ENCODE measurements at places on chromosomes 5 and 9.

DNA sequence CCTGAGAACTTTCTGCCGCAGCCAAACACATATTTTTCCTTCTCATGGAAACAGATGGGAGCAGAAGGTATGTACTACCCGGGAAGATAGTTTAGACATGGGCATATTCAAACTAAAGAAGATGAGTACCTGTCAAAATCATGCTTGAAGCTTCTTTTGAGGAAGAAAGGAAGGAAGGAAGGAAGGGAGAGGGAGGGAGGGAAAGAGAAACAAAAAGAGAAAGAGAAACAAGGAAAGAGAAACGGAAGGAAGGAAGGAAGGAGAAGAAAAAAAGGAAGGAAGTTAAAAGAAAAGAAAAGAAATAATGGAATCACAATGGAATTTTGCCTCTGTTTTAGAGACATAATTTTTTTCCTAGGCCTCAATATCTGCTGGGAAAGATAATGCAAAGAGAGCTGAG is 34.6 kb downstream of the EPB41L4A start:
- DNase-seq: no peak

DNA sequence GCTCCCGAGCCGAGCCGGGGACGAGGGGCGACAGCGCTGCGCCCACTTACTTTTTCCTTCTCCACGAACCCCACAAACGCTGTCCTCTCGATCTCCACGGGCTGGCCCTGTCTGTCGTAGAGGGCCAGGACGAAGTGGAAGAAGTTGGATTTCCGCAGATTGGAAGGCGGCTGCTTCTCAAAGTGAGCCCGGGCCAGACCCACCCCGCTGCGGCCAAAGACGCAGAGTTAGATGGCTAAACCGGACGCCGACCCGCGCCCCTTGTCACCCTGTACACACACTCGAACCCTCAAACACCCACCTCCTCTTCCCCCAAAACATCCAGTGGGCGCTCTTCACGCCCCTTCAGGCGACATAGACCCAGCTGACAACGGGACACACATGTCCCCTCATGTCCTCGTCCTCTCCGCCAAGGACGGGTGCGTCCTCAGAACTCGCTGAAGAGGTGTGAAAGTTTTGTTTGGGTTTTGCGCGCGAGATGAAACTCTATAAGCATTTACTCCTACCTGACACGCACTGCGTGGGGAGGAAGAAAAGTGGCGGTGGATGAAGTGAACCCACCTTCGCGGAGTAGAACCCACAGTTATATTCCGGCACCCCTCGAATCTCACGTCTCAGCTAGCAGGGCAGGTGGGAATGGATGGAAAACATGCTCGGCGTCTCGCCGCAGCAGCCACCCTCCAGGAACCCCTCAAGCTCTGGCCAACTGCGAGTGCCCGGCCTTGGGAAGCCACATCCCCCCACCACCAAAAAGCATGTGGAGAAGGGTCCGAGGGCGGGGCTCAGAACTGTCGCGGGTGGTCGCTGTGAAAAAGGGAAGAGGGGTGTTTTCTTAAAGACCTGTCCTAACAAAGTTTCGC is 2.6 kb downstream of the EBF1 start:
- DNase-seq: no peak

DNA sequence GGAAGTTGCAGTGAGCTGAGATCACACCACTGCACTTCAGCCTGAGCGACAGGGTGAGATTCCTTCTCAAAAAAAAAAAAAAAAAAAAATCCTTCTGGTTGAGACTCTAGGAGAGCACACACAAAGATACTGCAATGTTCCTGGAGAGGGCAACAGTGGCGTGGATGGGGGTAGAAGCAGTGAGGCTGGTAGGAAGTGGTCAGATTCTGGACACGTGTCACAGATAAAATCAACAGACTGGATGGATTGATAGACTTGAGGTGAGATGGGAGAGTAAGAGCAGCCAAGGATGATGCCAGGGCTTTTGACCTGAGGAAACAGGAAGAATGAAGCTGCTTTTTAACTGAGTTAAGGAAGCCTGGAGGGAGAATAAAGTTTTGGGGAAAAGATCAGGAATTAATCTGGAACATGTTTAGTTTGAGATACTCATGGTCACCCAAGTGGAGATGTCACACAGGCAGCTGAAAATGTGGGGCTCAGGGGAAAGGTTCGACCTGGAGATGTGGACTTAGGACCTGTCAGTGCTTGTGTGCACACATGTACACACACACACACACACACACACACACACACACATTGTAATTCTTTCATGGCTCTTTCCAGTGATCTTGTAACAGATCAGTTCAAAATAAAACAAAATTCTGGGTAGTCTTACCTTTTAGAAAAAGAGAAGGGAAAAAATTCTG is 88.1 kb downstream of the FANCC start:
- DNase-seq: no peak

- no peak for DNase-seq
Measured at GRCh38 chr9:124502711-124503702, 4.2 kb downstream of the NR5A1 start.

DNA sequence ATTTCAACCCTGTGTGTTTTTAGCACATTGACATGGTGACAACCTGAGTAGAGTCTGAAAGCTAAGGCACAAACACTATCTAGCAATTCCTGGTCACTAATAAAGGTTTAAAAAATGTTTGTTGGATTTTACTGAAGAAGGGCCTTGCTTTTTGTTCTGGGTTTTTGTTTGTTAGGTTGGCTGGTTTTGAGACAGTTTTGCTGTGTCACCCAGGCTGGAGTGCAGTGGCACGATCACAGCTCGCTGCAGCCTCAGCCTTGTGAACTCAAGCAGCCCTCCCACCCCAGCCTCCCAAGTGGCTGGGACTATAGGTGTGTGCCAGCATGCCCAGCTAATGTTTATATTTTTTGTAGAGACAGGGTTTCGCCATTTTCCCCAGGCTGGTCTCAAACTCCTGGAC is 39.0 kb downstream of the PRKACG start:
- DNase-seq: no peak

- DNase-seq: no peak
Measured at GRCh38 chr9:86246752-86247161, 12.7 kb downstream of the C9orf153 start.

GRCh38 chr9:561427-561826 is 280.1 kb upstream of the DMRT1 start:
- DNase-seq: no peak

GRCh38 chr9:89657765-89658164 is 53.0 kb downstream of the GADD45G start:
- no peak for DNase-seq

DNA sequence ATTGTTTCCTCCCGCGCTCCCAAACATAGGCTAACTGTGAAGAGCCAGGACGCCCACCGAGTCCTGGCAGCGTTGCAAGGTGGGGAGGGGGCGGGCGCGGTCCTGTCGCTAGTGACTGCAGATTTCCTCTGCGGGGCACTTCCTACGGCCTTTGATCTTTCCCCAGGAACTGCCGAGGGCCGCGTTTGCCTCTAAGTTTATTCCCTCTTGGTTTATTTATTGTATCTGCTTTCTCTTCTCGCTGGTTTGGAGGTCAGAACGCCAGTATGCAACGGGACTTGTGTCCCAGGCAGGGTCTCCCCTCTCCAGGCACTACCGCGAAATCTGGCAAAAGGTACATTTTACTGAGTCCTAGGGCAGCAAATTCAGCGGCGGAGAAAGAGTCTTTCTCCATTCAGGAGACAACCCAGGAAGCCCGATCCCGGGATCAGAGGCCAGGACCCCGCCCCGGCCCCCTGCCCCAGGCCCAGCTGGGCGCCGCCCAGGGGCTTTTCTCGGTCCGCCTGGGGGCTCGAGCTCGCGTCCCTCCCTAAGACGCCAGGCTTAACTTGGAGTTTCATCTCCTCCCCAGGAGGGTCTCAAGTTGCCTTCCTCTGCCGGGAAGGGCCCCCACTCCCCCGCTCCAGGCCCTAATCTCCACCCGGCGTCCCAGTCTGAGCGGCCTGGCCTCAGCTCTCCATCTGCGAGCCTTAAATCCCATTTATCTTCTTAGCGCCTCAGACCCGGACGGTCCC is 884 bp upstream of the EGFLAM start:
- no peak for DNase-seq

GRCh38 chr5:55758231-55758630 is 20.4 kb downstream of the DDX4 start:
- no peak for DNase-seq

DNA sequence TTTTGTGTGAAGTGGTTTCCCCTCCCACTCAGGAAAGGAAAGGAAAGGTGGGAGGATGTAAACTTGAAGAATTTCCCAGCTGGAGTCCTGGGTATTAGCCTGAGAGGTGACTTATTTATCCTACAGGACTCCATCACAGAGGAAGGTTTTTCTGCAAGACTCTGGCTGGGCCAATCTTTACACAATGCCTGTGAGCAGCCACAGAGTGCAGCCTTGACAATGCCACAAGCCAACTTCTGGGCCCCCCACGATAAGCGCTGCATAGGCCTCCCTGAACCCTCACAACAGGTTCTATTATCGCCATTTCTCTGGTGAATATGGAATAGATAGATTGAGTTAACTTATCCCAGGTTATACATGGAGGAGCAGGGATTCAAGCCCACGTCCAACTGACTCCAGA is 12.4 kb downstream of the TTC39B start:
- no peak for DNase-seq

GRCh38 chr9:71885467-71885866 is 25.5 kb downstream of the ABHD17B start:
- DNase-seq: no peak

DNA sequence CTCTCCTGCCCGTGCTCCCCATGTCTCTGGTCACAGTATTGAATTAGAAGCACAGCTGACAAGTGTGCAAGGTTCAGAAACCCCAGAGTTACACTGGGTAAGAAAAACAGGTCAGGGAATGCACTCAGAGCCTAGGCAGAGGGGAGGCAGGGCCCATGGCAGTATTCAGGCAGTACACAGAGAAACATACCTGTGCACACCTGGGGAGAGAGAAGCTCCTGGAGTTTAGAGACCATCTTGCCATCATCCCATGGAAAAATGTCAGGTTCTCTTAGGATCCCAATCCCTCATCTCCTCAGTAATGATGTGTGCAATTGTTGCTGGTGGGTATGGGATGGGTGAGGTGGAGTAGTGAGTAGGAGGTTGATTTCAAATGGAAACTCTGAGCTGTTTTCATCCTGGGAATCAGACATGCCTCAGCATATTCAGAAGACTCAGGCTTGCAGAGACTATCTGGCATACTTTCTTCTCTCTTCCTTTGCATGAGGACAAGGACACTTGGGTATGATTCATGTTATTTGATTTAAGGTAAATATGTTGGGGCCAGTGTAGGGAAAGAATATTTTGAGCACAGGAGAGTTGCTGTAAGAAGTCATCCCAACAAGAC is 228.5 kb downstream of the ESM1 start:
- DNase-seq: no peak

DNA sequence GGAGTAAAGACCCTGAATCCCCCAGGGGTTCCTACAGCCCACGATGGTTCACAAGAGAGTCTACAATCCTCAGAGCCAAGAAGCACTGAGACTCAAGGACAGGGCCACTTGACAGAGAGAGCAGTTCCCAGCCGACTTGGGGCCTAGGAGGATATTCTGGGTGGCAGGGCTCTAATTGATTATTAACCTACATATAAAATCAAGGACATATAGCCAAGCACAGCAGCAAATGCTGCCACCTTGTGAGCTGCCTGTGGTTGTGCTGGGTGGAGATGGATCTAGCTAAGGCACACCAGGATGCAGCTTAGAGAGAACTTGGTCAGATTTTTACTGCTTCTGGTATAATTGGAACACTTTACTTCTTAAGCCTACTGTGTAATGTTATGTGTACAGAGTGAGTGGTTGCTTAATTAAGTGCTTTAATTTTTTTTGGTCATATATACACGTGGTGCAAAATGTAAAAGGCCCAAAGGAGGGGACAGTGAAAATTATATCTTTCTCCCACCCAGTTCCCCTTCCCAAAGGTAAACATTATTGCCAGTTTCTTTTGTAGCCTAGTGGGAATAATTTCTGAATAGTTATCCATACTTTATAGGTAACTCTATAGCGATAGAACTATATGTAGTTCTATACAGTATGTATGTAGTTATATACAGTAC is 78.8 kb downstream of the F2RL2 start:
- DNase-seq: no peak

- no peak for DNase-seq
Measured at GRCh38 chr9:99108131-99108530, 3.2 kb downstream of the TGFBR1 start.

DNA sequence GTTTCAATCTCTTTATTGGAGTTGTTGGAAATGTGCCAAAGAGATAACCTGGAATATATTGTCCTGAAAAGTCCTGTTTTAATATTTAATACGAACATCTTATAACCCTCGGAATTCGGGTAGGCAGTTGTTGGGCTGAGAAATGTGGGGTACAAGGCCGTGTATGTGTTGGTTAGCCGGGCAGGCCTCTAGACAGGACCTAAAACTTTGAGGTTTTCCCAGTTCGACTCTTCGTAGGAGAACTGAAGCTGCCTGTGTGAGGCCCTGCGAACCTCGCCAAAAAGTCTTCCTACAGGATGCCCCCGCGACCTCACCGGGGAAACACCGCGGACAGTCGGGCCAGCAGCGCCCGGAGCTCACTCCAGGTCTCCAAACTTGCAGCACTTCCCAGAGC is 583 bp upstream of the TJP2 start:
- no peak for DNase-seq

GRCh38 chr5:4156889-4157288 is 561.3 kb downstream of the IRX1 start:
- no peak for DNase-seq

GRCh38 chr9:8070779-8071444 is 271.3 kb upstream of the DMAC1 start:
- no peak for DNase-seq

GRCh38 chr9:93231121-93231694 is 47.3 kb downstream of the WNK2 start:
- no peak for DNase-seq

- no peak for DNase-seq
Measured at GRCh38 chr9:137037483-137037882, 5.6 kb upstream of the FUT7 start.

DNA sequence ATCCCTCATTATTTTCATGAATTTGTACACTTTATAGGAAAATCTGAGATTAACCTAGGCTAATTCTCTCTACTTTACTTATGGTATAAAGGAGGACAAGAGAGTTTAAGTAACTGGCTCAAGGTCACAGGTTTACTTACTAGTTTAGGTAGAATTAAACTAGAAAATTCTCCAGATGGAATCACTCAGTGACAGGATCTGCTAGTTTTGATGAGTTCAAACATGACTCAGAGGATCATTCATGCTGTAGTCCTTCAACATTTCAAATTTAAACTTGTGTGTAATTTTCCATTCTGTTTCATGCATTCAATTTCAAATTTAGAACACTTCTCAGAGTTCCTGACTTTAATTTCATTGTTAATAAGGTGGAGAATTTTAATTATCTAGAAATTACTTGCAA is 485.7 kb upstream of the TUSC1 start:
- DNase-seq: no peak

DNA sequence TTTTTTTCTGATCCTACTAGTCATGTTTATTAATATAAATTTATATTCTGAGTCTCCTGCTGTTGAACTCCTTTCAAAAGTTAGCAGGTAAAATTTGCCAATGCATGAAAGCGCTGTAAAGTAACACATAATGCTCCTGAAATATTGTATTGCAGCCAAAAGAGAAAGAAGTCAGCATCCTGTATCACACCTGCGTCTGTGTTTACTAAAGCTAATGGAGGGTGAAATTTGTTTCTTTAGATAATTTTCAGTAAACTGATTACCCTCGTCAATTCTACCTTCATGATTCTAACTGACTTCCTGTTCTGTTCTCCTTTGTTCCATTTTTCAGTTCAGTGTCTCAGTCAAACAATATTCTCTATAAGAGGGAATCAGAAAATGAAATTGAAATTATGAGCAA is 415.4 kb downstream of the CDH9 start:
- DNase-seq: peak; percentile 100
